ENCODE measurements at places on chromosomes 7 and 10.

GRCh38 chr10:50961297-50961696 lies 75.9 kb upstream of the A1CF start:
- DNase-seq: no peak

GRCh38 chr7:26065652-26066051 lies 86.3 kb upstream of the NFE2L3 start:
- DNase-seq: peak; percentile 55

DNA sequence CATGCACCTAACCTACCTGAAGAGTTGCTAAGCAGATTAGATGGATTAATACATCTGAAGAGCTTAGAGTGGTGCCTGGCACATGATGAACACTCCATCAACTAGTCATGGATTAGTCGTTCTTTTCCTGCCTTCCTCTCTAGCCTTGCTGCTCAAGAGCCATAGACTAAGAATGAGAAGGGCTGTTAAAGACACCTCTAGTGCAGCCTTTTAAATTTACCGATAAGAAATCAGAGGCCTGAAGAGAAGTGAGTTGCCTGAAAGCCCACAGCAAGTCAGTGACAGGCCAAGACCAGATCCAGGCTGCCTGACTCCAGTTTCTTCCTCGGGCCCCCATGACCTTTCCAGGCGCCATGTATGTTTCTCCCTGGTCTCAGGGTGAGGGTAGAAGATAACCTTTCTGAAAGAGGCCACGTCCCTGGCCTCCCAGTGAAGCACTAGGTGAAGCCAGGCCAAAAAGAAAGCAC lies 6.5 kb downstream of the TSPAN15 start:
- DNase-seq: peak; percentile 56

DNA sequence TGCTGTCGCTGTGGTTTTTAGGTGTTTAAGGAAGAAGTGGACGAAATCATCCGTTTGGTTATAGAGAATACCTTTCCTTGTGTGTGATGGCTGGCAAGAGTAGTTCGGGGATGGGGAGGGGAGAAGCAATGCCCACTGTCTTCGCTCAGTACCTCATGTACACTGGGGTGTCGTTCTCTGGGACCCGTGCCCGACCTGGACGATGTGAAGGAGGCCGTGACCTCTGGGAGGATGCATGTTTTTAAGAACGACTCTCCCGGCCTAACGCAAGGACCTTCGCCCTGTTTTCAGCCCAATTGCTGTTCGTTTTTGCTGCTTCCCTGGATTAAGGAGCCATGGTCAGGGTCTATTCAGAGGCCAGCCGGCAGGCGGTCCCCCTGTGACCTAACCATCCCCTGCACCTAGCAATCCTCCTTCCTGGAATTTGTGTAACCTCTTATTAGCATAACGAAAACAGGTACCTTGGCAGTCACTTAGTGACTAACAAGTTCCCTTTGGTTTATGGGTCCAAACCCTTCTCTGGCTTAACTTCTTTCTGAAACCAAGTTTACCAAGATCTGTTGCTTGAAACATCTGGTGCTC lies 1.3 kb downstream of the NFE2L3 start:
- DNase-seq: no peak

- no peak for DNase-seq
These were observed 817.3 kb downstream of the LRMDA start for GRCh38 chr10:76248649-76249200.

DNA sequence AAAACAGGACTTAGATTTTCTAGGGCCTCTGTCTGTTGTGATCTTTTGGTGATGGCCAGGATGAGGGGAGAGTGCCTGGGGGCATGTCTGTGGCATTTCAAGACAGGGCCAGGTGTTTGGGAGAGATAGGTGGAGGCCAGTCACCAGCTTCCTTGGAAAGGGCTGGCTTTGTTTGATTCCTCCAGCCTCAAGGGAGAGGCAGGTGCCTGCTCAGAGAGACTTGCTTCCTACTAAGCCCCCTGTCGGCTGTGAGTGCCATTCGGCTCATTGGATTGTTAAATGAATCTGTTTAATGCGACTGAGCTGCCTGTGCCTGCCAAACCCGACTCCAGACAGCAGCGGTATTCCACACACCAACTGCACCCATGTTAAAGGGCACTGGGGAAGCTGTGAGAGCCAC lies 304.1 kb upstream of the COBL start:
- DNase-seq: peak; percentile 84

- DNase-seq: peak; percentile 26
These were observed 127.3 kb downstream of the SEMA3C start for GRCh38 chr7:80791509-80791929.

- no peak for DNase-seq
These were observed 260.0 kb downstream of the CCSER2 start for GRCh38 chr10:84588426-84588825.

- peak; percentile 33 for DNase-seq
These were observed 148.8 kb downstream of the TAX1BP1 start for GRCh38 chr7:27888736-27889135.

DNA sequence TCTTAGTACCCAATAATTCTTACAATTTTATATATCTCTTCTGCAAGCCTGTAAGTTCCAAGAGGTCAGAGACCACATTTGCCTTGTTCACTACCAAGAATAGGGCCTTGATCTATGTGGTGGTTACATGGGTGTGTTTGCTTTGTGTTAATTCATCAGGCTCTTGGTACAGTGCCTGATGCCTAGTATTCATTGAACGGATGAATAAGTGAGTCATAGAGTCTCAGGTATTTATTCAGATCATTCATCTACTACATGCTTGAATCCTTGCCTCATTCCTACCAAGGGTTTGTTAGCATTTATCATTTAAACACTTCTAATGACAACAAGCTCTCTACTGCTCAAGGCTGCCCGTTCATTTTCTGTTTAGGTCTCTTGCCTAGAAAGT lies 11.3 kb upstream of the SGPL1 start:
- no peak for DNase-seq

DNA sequence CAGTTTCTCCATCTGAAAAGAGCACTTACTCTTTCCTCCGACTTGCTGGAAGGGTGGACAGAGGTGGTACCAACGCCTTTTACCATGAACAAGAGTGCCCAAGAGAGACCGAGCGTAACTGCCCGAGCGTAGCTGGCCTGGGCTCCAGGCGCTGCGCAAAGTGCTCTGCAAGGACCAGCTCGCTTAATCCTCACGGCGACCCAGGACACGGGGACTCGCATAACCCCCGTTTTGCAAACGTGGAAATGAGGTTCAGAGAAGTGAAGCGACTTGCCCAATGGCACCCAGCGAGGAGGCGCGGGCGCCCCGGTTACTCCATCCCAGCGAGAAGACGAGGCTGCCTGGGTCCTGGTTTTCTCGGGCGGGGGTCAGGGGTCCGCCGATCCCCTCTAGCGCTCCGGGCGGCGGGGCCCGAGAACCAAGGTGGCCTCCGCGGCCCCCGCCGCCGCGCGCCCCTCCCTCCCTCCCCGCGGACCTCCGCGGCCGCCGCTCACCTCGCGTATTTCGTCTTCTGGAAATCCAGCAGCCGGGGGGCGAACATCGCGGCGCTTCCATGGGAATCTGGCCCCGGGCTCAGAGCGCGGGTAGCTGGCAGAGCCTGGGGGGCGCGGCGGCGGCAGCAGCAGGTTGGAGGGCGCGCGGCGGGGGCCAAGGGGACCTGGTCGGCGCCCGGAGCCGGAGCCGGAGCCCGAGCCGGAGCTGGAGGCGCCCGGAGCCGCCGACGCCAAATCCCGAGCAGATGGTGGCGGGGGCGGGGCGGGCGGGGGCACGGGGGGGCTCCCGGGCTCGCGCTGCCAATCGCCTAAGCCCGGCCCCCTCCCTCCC lies at the start of gene MMD2:
MMD2 (minus strand) TSS at position 711 of the 825 bp plus-strand sequence; CDS start at position 541, 170 bp downstream.
- DNase-seq: peak; percentile 74

DNA sequence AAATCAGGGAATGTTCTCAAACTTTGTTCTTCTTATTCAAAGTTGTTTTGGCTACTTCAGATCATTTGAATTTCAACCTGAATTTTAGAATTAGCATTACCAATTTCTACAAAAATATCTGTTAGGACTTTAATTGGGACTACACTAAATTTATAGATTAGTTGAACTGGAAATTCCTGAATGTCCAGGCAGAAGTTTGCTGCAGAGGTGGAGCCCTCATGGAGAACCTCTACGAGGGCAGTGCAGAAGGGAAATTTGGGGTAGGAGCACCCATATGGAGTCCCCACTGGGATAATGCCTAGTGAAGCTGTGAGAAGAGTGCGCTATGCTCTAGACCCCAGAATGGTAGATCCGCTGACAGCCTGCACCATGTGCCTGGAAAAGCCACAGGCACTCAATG lies 22.8 kb upstream of the AGMO start:
- no peak for DNase-seq

GRCh38 chr7:1586126-1586826 lies 16.4 kb upstream of the PSMG3 start:
- DNase-seq: peak; percentile 93

DNA sequence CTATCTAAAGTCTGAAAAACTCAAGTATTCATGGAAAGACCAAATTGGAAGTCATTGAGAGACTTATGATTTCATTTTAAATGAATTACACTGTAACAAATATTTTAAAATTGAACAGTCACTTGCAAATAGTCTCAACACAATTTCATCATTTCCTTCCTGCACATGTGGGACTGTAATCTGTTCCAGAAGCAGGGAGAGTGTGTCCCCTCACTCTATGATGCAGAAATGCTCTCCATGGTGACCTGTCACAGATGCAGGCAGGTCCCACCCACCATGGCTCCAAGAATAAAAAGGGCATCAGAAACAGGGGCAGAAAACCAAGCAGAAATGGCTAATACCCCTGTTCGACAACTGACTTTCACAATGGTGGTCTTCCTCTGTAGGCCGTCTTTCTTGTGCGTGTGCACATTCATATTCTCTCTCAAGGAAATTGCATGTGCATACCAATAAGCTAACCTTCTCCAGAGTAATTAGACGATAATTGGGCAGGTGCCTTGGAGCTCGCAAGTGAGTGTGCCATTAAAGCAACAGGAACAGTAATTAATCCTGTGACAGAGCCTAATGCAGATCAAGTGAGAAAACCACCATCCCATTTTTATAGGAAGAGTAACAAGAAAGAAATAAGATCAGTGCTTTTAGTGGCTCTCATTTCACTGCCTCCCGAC lies 170.9 kb downstream of the ZMYND11 start:
- no peak for DNase-seq

DNA sequence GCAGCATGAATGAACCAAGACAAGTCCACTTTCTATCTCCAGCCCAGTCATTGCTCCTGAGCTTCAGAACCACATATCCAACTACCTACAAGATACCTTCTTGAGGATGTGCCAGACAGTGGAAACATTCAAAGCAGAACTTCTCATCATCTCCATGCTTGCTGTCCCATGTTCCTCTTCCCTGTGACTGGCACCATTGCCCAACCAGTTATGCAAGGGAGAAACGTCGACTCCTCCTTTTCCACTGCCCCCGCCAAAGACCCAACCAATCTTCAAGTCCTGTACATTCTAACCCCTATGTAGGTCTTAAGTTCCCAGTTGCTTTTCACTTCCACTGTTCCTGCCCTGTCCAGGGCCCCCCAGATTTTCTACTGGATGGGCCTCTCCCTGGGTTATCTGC lies 225.7 kb downstream of the RPS24 start:
- DNase-seq: no peak

DNA sequence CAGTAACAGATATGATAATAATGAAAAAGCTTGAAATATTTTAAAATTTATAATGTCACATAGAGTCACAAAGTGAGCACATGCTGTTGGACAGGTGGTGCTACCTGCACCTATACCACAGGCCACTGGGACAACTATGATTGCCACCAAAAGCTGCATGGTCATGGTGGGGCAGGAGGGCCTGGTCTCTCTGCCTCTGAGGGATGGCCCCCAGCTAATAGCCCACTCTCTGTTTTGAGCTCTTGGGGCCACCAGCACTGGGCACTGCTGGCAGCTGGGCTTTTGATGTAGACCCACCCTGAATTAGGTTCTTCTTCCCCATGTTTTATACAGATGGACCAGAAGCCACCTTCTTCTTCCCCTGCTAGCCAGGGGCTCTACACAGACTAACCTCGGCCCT lies 265.4 kb downstream of the KCND2 start:
- no peak for DNase-seq

DNA sequence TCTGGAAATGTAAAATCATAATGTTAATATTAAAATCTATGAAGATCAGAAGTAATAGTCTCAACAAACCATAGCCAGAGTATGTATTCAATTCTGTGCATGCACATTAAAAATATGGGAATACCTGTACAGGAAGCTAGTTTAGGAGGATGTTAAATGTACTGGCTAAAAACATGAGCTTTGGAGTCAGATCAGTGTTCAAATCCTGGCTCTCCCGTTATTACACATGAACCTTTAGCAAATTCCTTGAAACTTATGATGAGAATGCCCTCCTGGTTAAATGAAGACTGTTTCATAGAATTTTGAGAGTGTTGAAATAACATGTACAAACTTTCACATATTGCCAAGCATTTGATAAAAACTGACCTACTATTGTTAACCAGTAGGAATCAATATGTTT lies 4.6 kb downstream of the ARL4A start:
- DNase-seq: no peak

- DNase-seq: no peak
These were observed 7.2 kb downstream of the DNAH11 start for GRCh38 chr7:21550076-21550475.

GRCh38 chr7:28280516-28280915 lies 99.9 kb upstream of the JAZF1 start:
- DNase-seq: peak; percentile 57

DNA sequence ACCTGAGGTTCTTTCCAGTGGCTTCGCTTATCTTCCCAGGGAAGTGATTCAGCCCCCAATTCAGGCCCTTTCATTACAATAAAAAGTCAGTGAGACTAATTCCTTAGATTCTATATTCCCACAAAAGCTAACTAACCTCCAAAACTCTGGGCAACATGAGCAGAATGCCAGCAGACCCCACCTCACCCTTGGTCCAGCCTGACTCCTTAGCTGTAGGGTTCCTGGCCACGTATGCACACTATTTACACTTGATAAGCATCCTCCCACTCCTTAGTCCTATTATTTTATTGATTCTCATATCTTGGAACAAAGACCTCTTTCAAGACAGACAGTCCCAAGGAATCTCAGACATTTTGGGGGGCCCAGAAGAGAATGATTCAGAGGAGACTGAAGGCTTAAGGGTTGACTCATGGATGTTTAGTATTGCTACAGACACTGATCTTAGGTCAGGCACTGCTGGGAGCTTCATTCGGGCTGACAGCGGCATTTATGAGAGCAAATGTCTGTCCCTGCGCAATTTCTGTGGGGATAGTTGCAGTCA lies 162.6 kb upstream of the GDF10 start:
- DNase-seq: no peak

- peak; percentile 1 for DNase-seq
These were observed 13.5 kb upstream of the CSGALNACT2 start for GRCh38 chr10:43124574-43125273.

DNA sequence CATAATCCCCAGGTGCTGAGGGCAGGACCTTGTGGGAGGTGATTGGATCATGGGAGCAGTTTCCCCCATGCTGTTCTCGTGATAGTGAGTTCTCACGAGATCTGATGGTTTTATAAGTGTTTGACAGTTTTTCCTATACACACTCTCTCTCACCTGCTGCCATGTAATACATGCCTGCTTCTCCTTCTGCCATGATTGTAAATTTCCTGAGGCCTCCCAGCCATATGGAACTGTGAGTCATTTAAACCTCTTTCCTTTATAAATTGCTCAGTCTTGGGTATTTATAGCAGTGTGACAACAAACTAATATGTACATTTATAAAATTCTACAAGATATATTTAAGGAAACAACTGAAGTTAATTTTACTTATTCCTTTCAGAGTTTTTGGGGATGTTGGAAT lies 170.8 kb upstream of the BET1 start:
- DNase-seq: no peak

- DNase-seq: no peak
These were observed 785.6 kb downstream of the REEP3 start for GRCh38 chr10:64306729-64307327.
